Tibial nerve (tissue), 4 donors: ENCODE measurements at places on chromosomes 11 and 22. TPM values are rescaled to one million over a fixed set of nuclear protein-coding genes. Genes with fewer than 3 reads are reported as not detected.

Gene MS4A3
- not detected for total RNA-seq

Gene CRYBA4
- total RNA-seq = not detected

Gene HEPHL1
- not detected for total RNA-seq

Gene USP2
- total RNA-seq = 9.6 TPM

Gene CYP2D6
- total RNA-seq = 0.30 TPM

Gene OR8G1
- not detected for total RNA-seq

Gene MS4A8
- total RNA-seq = not detected

Gene RFPL3
- total RNA-seq = not detected
